Stimulated activated CD4-positive, alpha-beta T cell treated with anti-CD3 and anti-CD28 coated beads, Interleukin-1b, Interleukin-23, amount 100 ng/mL, for 1 hour (primary cell): ENCODE measurements at places on chromosomes 1 and 21.

GRCh38 chr1:165869343-165869742, 41.9 kb downstream of the UCK2 start:
- DNase-seq = no peak

GRCh38 chr1:106817575-106817974, 238.9 kb upstream of the PRMT6 start:
- DNase-seq = no peak

- DNase-seq = no peak
Measured at GRCh38 chr1:9691691-9692090, 40.2 kb downstream of the PIK3CD start.

- DNase-seq = no peak
Measured at GRCh38 chr21:28084951-28085350, 907.7 kb downstream of the LTN1 start.

DNA sequence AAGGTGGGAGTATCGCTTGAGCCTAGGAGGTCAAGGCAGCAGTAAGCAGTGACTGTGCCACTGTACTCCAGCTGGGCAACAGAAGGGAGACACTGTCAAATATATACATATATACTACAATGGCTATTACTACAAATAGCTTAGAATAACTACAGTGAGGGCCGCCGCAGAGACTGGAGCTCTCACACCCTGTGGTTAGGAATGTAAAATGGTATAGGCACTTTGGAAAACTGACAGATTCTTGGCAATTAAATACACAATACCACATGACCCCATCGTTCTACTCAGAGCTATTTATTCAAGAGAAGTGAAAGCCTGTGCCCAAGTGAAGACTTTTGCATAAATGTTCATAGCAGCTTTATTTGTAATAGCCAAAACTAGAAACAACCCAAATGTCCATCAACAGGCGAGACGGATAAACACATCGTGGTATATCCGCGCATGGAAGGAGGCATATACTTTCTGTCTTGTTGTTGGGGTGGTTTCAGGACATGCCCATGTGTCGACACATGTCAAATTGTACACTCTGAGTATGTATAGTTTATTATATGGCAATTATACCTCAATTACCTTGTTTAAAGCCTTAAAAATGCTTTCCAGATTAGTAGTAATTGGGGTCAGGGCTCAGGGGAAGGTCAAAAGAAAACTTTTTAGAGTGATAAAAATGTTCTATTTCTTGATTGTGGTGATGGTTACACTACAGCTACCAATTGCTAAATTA, 123.4 kb downstream of the RIPK4 start:
- no peak for DNase-seq

DNA sequence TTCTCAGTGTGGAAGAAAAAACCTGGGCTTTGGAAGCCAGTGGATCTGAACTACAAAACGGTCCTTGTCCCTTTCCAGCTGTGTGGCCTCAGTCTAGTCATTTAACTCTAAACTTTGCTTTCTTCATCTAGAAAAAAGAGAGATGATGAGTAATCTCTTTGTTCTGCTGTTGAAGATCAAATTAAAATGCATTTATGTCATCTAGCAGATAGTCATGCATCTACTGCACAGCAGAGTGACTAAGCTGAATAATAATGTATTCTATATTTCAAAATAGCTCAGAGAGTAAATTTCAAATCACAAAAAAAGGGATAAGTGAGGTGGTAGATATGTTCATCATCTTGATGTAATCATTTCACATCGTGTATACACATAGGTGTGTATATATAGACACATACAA, 473.2 kb downstream of the DSCAM start:
- no peak for DNase-seq

GRCh38 chr1:42141978-42142377, 11.2 kb upstream of the GUCA2B start:
- DNase-seq = no peak

- no peak for DNase-seq
Measured at GRCh38 chr1:151144474-151145303, 1.7 kb downstream of the SEMA6C start.

GRCh38 chr21:34571994-34572393, 42.9 kb downstream of the RCAN1 start:
- DNase-seq = no peak

- no peak for DNase-seq
Measured at GRCh38 chr1:19852036-19852435, 30.2 kb upstream of the OTUD3 start.
